NCI-H446 (cell line): ENCODE measurements at places on chromosomes 2 and 18.

DNA sequence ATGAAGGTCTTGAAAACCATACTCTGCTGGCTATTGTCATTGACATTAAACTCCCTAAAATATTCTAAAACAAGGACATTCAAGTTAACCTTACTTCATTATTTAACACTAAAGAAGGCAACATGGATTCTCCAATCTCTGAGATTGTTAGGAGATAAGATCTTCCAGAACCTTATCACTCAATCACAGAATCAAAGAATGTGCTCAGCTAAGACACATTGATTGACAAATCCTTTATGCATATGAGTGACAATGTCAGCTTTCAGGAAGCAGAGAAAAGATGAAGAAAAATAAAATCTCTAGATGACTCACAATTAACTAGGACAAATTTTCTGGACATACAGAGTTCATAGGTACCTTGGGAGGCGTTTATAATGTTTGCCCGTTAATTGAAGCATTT, 787.2 kb downstream of the TSN start:
- no peak for DNase-seq

- DNase-seq: no peak
These were observed 79.6 kb upstream of the UBXN4 start for GRCh38 chr2:135662088-135662487.

DNA sequence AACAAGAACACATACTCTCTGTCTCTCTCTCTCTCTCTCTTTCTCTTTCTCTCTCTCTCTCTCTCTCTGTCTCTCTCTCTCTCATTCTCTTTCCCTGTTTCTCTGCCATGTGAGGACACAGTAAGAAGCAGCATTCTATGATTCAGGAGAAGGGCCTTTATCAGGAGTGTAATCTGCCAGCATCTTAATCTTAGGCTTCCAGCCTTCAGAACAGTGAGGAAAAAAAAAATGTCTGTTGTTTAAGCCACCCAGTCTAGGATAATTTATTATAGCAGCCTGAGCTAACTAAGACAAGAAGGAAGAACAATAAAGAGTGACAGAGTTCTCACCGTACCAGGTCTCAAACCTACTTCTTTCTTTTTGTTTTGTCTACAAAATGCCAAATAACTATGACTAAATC, 399.4 kb downstream of the SOCS6 start:
- DNase-seq: no peak

- DNase-seq: no peak
These were observed 293.9 kb upstream of the DCC start for GRCh38 chr18:52045946-52046675.

DNA sequence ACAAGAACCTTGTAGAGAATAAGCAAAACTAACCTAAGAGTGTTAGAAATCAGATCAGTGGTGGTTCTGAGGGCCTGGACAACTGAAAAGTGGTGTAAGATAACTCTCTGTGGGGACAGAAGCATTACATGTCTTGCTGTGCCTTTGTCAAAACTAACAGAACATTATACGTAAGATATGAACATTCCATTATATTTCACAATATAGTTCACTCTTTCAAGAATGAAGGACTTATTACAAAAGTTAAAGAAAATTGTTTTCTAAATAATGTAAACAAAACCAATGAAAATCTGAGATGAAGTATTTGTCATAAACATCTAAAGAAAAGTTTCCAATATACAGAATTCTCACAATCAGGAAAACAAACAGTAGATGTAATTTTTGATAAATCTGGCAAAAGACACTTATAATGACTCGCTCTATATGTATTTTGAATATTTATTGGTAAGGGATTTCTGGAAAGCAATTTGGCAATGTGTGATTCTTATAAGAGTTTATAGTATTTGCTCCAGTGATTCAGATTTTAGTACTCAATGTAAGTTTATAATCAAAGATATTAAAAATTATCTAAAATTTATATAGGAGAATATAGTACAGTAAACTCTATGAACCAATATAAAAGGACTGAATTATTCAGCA, 258.4 kb downstream of the CD226 start:
- DNase-seq: no peak

DNA sequence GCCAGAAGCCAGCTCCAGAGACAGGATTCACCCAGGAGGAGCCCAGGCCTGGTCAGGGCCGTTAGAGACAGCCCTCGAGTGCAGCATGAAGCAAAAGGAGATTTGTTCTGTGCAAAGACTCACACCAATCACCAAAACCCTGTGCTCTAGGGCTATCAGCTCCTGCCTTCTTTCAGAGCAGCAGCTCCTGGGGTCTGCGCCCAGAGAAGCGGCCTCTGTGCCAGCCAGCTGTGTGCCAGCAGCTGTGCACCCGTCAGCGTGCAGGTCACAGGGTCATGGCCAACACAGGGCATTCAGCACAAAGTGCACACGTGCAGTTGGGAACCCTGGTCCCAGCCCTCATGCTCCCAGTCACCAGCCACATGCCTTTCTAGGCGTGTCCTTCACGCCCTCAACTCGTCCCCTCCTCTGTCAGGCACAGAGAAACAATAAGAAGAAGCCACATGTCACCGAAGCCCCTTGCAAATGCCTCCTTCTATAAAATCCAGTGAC, 49.3 kb downstream of the ZNF516 start:
- no peak for DNase-seq

DNA sequence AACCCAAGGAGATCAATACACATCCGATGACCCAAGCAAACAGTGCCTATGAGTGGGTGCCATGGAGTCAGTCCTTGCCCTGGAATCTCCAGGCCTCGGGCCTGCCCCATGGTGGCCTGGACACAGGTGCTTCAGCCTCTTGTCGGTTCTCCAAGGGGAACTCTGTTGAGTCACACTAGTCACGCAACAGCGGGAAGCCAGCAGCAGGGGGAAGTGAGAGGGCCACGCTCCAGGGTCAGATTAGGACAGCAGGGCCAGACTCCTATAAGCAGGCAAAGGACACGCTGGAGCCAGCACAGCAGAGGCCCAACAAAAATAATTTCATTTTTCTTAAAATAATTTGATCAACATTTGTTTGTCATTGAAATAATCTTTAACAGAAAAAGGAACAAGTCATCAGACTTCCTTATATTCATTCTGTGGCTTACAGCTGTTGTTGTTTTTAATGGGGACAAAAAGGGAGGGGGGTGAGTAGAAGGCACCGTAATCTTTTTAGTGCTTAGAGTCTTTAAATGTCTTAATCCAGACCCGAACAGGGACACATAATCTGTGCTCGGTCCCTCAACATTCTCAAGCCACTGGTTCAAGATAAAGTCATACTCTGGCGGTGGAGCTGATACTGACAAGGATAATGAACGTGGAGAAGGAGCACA, 16.4 kb upstream of the ARMC9 start:
- DNase-seq: no peak

DNA sequence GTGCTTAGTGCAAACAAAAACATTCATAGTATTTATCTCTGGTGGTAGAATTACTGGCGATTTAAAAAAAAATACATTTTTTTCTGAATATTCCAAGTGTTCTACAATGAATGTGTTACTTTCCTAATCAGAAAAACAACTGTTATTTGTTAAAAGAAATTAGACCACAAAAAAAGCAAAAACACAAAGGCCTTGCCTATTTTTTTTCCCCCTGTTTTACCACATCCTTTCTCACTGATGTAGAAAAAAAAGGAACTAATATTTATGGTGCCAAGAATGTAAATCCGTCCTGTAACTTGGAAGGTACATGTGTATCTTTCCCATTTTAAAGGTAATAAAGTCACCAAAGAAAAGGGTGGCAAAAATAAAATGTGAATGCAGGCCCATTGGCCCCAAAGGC, 28.4 kb upstream of the MGAT4A start:
- no peak for DNase-seq

GRCh38 chr2:195486987-195487644, 169.9 kb upstream of the SLC39A10 start:
- DNase-seq: peak; percentile 27

- no peak for DNase-seq
These were observed 127.4 kb downstream of the CDC42EP3 start for GRCh38 chr2:37543999-37544557.

GRCh38 chr2:37342591-37343220, 1.7 kb upstream of the QPCT start:
- no peak for DNase-seq

DNA sequence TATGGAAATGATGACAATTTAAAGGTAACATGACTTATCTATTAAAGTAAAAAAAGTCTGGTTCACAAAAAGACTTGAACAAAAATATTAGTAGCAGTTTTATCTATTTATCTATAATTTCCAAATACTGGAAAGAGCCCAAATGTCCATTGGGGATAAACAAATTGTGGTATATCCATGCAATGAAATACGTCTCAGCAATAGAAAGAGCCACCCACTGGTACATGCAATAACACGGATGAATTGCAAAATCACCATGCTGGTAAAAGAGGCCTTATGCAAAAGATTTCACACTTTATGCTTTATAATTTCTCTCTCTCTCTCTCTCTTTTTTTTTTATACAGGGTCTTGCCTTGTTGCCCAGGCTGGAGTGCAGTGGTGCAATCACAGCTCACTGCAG, 91.4 kb upstream of the ASAP2 start:
- no peak for DNase-seq

DNA sequence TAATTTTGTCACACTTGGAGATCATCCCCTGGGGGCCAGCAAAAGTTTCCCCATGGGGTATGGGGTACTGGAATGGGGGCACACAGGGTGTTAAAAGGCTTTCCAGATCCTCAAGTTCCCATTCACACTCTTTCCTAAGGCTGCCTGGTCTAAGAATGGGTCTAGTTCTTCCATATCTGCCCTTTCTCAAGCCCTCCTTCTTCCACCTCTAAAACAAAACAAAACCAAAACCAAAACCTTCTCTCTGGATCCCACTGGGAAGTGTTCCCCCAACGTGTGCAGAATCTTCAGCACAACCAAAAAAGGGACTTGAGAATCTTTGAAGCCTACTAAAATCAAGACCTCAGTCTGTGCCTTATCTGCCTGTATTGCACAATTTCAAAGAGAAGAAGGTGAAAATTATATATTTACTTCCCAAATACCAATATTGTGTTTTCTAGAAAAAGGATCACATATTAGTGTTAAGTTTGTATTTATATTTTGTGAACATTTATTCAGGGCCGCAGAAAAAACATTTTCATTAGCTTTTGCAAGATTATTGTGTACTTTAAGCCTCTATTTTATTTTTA, 207.2 kb upstream of the TCF4 start:
- no peak for DNase-seq

- no peak for DNase-seq
These were observed 56.5 kb downstream of the TPGS2 start for GRCh38 chr18:36772241-36772723.

- no peak for DNase-seq
These were observed 8.3 kb downstream of the DSC2 start for GRCh38 chr18:31093880-31094279.

GRCh38 chr2:170022692-170023091, 155.3 kb upstream of the MYO3B start:
- DNase-seq: peak; percentile 97

GRCh38 chr2:48865704-48866103, 110.2 kb upstream of the LHCGR start:
- no peak for DNase-seq

- DNase-seq: no peak
These were observed 516.5 kb downstream of the XIRP2 start for GRCh38 chr2:167404627-167405284.

GRCh38 chr2:160387558-160388262, 105.9 kb downstream of the RBMS1 start:
- peak; percentile 17 for DNase-seq

DNA sequence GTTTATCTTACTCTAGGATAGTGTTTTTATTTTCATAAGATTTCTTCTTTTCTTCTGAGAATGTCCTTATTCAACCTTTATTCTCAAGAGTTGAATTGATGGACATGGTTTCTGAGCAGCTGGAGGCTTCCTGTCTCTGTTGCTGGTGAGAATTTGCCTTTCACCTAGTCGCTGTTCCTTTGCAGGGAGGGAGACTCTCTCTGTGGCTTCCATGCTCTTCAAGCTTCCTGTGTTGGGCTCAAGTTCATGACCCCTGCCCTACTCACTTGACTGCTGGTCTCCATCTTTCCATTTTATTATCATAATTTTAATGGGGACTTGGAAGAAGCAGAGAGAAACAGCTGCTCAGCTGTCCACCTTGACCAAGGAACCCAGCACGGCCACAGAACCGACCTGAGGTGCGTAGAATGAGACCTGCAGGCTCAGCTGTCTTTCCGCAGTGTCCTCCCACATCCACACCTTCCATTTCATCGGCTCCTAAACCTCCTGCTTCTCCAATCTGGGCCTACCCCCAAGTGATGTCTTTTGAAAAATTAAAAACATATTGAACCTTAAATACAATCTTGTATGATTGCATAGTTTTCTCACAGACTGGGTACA, 24.2 kb downstream of the TMEM18 start:
- no peak for DNase-seq

GRCh38 chr2:226478109-226478809, 321.4 kb downstream of the IRS1 start:
- peak; percentile 9 for DNase-seq

- no peak for DNase-seq
These were observed 373 bp upstream of the TAF4B start for GRCh38 chr18:26225915-26226228.

DNA sequence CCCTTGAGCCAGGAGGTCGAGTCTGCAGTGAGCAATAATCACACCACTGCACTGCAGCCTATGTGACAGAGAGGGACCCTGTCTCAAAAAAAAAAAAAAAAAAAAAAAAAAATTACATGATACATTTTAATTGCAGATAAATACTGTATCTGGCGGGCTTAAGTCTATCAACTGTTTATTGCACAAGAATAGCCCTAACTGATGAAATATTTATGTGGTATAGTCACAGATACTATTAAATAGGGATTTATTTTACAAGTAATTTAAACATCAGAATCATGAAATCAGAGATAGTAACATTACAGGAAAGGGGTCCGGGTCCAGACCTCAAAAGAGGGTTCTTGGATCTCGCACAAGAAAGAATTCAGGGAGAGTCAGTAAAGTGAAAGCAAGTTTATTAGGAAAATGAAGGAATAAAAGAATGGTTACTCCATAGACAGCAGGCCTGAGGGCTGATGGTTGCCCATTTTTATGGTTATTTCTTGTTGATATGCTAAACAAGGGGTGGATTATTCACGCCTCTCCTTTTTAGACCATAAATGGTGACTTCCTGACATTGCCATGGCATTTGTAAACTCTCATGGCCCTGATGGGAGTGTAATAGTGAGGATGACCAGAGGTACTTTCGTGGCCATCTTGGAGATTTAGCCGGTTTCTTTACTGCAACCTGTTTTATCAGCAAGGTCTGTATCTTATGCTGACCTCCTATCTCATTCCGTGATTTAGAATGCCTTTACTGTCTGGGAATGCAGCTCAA, 166.6 kb downstream of the PMAIP1 start:
- DNase-seq: no peak

- no peak for DNase-seq
These were observed 66.5 kb downstream of the PDCL3 start for GRCh38 chr2:100629309-100629708.

GRCh38 chr2:230665263-230665691, 47.4 kb upstream of the CAB39 start:
- no peak for DNase-seq

DNA sequence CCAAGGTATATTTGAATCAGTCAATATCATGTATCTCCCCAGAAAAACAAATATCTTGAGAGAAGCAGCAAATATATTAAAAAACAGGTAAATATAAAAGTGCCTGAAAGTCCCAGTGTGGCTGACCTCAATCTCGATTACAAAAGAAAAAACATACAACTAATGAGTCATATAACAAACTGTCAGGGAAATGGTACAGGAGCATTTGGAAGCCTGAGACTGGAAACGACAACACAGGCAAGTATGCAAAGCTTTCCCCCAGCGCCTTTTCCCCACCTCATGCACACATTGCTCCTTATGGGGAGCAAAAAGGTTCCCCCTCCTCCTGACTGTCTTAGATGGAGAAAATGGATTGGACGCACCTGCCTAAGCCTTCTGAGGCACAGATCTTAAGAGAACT, 230.7 kb downstream of the TMX3 start:
- DNase-seq: no peak
